ENCODE measurements at places on chromosomes 3 and 15.

DNA sequence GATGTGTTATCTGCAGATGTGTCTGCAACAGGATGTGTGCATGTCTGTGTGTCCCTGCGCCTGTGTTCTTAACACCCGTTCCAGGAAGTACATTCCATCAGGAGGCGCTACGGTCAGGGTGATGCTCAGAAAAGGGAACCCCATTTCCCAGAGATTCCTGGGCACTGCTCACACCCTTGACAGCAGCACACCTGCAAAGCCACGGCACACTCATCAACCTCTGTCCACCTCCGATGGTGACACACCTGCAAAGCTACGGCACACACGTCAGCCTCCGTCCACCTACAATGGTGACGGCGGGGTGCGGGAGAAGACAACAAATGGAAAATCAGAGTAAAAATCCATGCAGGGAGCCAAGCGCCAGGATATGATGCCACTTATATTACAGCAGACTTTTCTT is 55.4 kb downstream of the NIPA2 start:
- DNase-seq: no peak

GRCh38 chr3:30232142-30232541 is 374.3 kb upstream of the TGFBR2 start:
- no peak for DNase-seq

- DNase-seq: no peak
These were observed 85.6 kb downstream of the BCHE start for GRCh38 chr3:165751637-165752036.

DNA sequence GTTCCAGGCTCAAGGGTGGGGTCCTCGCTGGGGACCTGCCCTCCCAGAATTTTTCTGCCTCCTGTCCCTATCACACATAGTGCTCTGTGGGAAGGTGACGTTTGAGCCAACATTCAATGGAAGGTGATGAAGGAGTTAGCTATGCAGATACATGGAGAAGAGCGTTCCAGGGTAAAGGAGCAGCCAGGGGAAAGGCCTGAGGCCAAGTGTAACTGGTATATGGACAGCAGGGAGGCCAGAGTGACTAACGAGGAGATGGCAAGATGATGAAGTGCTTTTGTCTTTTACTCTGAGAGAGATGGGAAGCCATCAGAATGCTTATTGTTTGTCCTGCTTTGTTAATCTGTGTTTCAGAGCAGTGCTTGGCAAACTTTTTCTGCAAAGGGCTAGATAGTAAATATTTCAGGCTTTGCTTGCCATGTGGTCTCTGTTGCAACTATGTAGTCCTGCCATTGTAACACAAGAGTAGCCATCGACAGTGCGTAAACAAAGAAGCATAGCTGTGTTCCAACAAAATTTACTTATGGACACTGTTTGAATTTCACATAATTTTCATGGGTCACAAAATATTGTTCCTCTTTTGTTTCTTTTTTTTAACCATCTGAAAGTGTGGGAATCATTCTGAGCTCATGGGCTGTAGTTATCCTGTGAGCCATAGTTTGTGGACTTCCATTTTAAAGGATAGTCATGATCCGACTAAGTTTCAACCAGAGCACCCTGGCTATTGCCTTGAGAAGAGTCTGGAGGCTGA is 25.8 kb upstream of the PIAS1 start:
- no peak for DNase-seq

All from cortex of kidney (tissue), 1 donor.